Chondrocyte (in vitro differentiated cells): ENCODE measurements at places on chromosomes 3 and 15.

- DNase-seq = no peak
Measured at GRCh38 chr3:169384573-169384972, 278.9 kb downstream of the MECOM start.

DNA sequence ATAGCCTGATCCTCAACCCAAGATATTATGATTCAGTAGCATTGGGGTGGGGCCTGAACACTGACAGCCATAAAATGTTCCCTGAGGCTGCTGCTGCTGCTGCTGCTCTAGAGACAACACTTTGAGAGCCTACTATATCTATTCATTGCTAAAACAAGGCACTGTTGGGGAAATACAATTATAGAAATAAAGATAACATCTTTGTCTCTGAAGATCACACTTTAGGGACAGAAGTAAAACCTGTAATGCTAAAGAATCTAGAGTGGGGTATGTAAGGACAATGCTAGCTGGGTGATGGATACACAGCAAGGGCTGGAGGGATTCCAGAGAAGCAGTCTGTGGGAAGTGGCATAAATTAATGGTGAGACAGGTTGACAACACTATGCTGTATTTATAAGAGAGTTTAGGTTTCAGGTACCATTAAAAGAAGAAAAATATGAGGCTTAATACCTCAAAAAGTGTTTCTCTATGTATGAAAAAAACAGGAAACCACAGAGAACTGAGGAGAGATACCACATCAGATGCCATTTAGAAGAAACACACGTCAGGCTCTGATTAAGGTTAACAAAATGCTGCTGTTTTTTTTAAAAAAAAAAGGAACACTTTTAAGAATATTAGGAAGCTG is 115.9 kb downstream of the CBLB start:
- no peak for DNase-seq

GRCh38 chr3:13537909-13538296 is 11.0 kb upstream of the FBLN2 start:
- no peak for DNase-seq

- no peak for DNase-seq
Measured at GRCh38 chr3:6721491-6721890, 139.4 kb upstream of the GRM7 start.

DNA sequence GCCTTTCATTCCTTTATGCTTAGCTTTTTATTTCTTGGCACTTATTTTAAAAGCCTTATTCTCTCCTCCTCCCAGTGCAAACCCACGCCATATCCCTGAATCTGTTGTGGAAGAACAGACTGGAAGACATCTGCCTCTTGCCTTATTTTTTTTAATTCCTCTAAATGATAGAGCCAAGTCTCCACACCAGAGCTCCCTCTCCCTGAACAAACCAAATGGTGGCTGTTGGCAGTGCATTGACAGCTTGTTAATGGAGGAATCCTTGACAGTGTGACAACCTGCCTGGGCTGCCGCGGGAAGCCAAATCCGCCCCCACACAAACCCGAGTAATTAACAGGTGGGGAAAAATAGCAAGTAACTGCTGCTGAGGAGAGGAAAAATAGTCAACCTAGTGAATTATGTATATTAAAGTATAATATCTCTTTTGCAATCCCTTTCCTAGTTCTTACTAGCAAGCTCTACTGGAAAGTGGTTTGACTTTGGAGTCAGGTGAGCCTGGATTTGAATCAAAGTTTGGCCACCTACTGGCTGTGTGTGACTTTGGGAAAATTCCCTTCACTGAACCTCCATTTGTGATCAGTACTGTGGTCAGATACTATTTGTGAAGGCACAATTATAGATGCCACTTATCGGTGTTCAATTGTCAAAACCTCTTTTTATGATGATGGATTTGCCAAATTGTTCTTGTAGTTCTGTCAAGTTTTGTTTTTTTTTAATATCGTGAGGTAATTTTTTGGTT is 589.6 kb downstream of the PDCD6IP start:
- no peak for DNase-seq

GRCh38 chr3:123757281-123757940 is 126.7 kb downstream of the MYLK start:
- DNase-seq = no peak
